Astrocyte of the cerebellum (primary cell): ENCODE measurements at places on chromosomes 5 and 9.
A peak's percentile ranks its signal among the peaks of the same experiment; 100 is the strongest.

DNA sequence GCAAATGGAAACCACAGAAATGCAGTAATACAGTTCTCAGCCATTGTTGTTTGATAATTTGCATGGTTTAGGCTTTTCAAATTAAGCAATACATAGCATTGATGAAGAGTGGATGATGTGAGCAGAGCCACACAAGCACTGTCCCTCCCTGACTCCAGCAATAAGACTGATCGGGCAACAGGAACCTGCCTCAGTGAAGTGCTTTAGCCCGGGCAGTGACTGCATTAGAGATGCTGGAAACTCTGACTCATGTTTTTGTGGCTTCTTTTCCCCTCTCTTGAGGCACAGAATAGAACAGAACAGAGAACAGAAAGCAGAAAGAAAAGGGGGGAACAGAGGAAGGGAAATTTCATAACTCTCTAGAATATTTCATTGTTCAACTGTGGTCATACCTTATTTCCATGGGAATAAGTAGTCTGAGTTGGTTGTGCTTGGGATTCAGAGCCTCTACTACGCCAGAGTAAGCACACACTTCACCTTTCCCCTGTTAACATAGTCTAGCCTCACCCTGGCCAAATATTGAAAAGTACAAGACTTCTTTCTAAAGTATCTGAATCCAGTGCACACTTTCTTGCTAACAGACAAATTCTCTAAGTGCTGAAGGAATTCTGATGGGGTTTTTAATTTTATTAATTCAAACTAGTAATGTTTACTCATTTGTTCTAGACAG is 164.8 kb upstream of the VCAN start:
- DNase-seq: peak; percentile 88

GRCh38 chr9:135087489-135087792 is at the start of gene OLFM1:
Gene OLFM1 (plus strand): TSS chr9:135087668. CDS start chr9:135087990, 322 bp downstream.
- DNase-seq: no peak

DNA sequence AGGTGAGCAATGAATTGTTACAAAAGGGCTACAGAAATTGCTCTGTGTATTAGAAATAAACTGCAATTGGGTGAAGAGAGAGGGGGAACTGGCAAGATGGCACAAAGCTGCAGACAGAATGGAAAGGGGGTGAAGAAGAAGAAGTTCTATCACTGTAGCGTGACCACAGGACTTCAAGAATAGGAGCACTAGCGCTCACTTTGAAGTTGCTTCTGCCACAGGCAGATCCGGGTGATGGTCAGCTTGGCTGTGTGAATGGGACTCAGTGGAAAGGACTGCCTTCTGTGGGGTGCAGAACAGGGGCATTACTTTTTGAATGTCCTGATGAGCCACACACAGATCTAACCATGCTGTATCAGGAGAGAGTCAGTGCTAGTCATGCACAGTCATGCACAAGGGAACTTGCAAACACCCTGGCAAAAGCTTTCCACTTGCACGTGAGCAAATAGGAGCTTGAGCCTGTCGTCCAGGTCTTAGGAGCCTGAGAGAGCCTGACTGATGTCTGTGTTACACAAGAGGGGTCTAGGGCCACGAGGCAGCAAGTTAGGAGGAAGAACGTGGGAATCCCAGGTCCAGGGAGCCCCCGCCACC is 16.3 kb downstream of the IL5 start:
- no peak for DNase-seq

- DNase-seq: peak; percentile 18
Observed at GRCh38 chr9:84751921-84752320, 82.4 kb downstream of the NTRK2 start.

GRCh38 chr5:17748941-17749340 is 114.7 kb downstream of the TAF11L14 start:
- DNase-seq: no peak

GRCh38 chr9:33698267-33698666 is 97.1 kb upstream of the PRSS3 start:
- DNase-seq: no peak

- DNase-seq: no peak
Observed at GRCh38 chr5:88393042-88393441, 124.4 kb upstream of the TMEM161B start.

GRCh38 chr5:73623901-73624404 is 2.0 kb upstream of the ARHGEF28 start:
- DNase-seq: no peak

DNA sequence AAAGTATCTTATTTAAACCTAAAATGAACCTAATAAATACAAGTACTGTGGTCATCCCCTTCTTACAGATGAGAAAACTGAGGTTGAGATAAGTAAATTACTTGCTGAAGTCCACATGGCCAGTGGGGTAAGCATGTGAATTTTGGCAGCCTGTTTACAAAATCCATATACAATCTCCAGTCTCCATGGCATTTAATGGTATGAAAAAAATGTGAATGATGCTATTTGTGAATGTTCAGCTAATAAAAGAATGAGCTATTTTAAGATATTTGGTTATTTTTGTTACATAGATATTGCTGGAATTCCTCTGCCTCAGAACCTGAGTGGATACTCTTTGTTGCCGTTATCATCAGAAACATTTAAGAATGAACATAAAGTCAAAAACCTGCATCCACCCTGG is 19.3 kb upstream of the GPR150 start:
- no peak for DNase-seq

DNA sequence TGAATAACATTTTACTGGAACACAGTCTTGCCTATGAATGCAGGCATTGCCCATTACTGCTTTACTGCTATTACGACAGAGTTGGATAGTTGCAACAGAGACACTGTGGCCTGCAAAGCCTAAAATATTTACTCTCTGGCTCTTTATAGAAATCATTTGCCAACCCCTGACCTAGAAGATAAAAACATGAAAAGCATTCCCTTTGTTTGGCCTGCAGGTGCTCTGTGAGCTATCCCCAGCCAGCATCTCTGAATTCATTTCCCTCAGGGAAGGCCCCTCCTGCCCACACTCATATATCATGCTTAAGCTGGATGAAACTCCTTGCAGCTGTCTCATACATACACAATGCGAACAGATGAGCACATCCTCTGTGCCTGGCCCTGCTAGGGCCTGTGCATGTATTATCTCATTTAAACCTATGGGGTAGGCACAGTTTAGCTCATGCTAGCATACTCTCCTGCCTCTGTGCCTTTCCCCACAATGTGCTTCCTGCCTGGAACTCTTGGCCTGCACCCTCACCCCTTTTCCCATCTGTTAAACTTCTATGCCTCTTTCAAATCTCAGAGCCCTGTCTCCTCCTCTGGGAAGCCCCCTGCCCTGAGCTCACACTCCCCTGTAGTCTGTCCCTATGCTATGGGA is 193.1 kb downstream of the PAX5 start:
- no peak for DNase-seq

GRCh38 chr9:132552041-132552440 is 30.4 kb upstream of the BARHL1 start:
- DNase-seq: no peak

- no peak for DNase-seq
Observed at GRCh38 chr9:126705767-126706697, 92.3 kb downstream of the LMX1B start.

DNA sequence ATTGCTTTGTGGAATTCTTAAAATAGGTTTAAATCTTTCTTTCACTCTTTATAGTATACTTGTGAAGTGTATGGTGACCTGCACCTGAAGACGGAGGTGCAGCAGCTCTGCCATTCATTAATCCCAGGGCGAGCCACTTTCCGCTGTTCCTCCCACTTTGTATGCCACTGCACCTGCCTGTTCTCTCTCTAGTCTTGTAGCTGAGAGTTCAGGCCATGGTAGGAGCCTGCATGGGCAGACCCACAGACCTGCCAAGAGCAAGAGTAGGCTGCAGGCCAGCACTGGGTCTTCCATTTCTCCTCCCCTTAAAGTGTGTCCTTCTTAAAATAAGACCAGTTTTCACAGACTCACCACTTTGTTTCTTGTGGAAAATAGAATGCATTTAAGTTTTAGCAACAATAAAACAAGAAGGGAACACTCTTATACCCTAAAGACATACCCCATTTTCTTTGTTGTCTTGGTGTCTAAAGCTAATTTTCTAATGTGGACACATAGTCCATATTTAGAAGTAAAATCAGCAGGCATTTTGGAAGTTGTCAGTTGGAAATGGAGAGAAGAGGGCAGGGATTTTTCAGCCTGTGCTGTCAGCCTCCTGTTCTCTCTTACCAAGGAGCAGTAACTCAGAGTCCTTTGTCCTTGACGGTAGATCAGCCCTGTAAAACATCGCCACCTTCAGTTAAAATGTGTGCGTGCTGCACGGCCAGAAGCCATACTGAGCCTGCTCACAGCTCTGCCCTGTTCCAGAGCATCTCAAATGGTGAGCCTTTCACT is 103.2 kb downstream of the SNCAIP start:
- DNase-seq: peak; percentile 57

DNA sequence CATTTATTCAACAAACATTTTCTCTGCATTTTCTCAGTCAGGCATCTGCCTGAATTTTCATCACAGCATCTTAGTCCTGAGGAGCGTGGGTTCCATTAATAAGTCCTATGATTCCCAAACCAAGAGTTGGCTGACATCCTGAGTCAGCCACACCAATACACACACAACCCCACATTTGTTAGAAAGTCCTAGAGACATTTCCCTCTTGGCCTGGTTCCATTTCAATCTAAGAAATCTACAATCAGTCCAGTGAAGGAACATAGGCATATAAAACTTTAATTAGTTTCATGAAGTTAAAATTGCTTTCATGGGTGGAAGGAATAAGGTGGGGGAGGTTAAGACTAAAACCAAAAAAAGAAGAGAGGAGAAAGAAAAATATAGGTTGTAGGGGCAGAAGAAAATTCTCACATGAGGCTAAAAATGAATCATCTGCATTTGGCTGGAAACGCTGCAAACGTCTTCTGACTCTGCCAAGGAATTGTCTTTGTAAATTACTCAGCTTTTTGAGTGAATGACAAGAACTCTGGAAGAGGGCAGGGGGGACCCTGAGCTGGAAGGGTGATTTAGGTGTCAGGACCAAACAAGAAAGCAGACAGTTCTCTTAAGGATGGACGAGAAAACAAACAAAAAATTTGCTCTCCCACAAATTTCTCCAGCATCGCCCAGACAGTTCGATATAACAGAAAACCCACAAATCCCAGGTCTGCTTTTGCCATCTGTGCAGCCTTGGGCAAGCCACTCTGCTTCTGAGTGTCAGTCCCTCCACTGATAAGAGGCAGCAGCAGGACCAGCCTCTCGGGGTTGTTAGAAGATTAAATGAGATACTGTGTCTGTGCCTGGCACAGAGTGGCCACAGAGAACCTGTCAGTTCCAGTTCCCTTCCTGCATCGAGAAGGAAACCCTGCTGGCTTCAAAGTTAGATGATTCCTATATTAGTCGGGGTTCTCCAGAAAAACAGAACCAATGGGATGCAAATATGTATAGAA is 289.7 kb downstream of the CDK5RAP2 start:
- DNase-seq: no peak

DNA sequence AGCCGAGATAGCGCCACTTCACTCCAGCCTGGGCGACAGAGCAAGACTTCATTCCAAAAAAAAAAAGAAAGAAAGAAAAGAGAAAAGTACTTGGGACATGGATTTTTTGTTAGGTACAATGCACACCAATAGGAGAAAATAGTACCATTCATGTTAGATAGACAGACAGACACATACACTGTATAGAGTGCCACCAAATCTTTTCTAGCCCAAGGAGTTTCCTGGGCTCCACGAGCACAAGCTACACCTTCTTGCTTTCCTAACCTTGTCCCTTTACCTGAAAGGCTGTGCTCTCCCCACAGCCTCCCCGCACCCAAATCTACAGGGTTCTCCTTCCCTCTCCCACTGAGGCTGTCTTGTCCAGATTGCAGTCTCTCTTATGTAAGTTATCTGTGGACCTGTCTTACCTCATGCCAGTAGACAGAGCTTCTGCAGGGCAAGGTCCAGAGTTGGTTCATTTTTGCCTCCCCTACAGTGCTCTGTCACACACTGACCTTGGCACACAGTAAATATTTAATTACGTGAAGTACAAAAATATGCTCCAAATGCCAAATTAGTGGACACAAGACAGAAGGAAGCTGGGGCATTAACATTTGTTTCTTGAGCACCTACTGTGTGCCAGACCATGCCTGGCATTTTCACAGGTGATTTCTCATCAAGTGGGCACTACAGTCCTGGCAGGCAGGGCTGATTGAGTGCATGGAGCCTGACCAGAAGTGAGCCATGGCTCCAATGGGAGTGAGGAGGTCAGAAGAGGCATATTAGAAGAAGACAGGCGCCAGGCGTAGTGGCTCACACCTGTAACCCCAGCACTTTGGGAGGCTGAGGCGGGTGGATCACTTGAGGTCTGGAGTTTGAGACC is 5.9 kb downstream of the ALAD start:
- DNase-seq: no peak

DNA sequence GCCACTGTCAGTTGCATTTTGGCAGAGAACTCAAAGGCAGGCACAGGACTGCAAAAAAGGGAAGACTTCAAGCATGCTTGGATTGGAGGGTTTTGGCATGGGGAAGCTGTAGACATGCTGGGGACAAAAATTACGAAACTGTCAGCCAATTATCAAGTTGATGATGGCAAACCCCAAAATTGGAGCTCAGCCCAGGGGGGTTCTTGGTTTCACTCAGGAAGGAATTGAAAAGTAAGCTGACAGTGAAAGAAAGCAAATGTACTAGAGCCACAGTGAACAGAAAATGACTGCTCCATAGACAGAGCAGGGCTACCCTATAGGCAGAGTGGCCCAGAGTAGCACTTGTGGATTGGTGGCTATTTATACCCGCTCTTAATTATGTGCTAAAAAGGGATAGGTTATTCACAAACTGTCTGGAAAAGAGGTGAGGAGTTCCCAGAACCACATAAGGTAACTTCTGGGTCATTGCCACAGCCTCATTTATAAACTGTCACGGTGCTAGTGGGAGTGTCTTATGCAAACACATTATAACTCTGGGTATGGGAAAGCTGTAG is 14.6 kb upstream of the CFAP95 start:
- DNase-seq: no peak
